Glomerular endothelial cell (primary cell): ENCODE measurements at places on chromosomes 16 and 17.

DNA sequence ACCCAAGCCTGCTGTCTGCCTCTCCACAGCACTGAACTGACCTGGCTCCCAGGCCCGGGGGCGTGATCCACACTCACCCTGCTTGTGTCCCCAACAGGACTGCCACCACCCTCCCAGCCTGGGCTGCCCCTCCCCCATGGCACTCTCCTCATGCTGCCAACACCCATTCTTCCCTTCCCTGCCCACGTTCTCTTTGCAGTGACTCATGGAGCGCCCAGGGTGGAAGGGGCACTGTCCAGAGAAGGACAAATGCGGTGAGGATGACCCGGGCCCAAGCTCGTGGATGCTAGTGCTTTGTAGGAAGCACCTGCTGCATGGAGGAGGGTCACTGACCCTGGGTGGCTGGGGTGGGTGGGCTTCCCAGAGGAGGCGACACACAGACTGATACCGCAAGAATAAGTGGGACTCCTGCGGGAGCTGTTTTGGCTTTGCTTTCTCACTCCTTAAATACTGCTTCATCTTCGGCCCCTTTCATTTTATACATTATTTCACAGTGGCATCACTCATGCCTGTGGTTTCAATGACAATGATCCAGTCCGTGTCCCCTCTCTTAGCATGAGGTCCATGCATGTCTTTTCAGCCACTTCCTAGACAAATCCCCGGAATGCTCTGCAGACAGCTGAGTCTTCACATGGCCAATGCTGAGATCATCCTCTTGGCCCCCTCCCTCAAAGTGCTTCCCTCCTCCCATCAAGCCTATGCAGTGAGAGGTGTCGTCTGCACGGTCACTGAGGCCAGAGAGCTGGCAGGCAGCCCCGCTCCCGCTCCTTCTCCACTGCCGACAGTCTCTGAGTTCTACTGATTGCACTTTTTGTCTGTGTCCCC lies 17.6 kb downstream of the CDK5R1 start:
- no peak for DNase-seq

- no peak for DNase-seq
Measured at GRCh38 chr17:34445101-34445500, 82.1 kb upstream of the CCL1 start.

DNA sequence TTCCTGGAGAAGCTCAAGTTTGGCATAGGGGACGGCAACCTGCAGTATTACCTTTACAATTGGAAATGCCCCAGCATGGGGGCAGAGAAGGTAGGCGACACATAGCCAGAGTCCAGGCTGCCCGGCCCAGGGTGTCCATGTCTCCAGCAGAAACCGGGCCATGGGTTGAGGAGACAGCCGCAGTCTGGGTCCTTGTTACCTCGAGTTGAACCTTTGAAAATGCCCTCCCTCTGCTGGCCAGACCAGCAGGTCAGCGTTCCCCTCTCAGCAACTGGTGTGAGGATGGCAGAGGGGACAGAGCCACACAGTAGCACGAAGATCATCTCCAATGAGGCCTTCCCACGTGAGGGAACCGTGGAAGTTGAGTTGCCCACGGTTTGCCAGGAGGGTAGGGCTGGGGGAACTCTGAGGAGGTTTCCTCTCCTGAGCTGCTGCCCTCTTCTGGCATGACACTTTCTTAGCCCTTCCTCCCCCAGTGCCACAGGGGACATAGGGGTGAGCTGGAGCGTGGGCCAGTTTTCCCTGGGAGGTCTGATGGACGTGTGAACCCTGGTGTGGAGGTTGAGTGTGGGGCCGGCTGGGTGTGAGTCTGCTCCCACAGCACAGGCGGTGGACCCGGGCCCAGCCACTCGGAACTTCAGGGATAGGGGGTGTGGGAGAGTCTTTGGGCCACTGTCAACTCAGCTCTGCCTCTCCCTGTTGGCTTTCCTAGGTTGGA lies 27.2 kb downstream of the PLCD3 start:
- DNase-seq: no peak

DNA sequence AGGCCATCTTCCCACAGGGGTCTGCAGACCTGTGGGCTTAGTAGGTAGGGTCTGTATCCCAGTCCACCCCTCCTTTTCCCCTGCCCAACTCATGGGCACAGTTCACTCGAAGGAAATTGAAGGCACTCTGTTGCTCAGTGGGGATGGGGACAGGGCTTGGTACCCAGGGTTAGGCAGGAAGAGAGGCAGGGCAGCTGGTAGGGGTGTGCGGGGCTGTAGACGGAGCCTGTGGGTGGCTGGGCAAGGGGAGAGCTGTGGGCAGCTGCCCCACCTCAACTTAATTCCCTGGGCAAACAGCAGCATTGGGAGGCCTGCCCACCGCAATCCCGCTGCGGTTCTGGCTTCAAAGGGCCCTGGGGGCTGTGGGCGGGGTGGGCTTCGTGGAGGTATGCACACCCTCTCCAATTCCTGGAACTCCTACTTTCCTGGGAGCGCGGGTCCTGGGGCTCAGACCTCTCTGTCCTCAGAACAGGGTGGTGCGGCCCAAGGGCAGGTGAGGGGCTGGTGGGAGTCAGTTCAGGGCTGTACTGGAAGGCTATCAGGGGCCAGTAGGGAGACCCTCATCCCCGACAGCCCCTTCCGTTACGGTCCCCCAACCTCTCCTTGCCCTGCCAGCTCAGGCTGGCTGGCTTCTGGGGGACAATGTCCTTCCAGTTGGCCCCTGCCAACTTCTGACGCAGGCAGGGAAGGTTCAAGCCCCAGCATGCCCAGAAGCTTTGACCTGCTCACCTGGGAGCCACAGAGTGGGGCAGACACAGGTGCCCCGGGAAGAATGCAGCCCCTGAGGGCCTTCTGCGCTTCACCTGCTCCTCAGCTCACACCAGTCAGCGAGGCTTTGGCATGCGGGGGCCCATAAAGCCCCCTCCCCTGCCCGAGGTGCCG lies 9.1 kb downstream of the FOXJ1 start:
- no peak for DNase-seq

DNA sequence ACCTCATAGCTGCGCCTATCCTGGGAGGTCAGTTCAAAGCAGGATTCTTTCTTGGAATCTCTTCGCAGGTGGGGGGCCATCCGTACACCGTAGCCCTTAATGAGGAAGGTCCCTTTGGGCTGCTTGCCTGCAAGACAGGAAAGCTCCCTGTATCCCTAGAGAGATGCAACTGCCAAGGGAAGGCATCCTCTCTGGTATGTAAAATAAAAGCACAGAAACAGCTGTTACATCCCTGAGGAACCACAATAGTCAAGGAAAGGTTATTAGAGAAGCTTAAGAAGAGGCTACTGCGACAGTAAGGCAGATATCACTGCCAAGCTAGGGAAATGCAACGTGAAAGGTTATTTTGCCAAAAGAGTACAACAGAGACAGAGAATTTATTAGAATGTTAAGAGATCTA lies 77.2 kb downstream of the SNX11 start:
- DNase-seq: no peak

DNA sequence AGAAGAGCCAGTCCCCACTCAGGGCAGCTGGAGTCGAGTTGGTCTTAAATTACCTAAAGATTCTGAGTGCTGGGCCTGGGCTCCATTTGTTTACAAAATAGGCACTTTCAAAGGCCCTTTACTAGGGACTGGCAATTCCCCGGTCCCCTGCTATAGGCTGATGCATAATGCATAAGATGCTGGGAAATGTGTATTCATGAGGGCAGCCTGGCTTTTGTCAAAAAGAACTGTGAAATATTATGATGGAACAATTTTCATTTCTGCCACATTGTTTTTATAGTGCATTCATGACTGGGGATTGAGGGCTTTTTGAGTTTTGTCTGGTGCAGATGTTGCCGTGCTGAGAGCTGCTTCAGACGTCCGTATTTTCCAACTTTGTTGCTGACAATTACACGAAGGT lies 617.0 kb upstream of the CDH5 start:
- DNase-seq: no peak

DNA sequence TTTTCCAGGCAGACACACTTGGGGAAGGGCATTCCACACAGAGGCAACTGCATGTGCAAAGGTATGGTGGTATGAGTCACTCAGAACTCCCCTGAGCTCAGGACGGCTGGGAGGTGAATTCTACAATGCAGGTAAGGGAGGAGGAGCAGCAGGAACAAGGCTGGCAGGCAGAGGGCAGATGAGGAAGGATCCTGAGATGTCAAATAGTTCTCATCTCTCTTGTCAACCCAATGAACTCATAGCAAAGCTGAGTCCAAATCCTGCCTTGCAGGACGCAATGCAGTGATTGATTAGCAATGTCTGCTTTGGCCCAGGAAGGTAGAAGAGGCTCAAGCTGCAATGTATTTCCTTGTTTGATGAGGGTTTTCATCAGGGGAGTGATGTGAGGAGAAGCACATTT lies 243.5 kb downstream of the XYLT1 start:
- no peak for DNase-seq

DNA sequence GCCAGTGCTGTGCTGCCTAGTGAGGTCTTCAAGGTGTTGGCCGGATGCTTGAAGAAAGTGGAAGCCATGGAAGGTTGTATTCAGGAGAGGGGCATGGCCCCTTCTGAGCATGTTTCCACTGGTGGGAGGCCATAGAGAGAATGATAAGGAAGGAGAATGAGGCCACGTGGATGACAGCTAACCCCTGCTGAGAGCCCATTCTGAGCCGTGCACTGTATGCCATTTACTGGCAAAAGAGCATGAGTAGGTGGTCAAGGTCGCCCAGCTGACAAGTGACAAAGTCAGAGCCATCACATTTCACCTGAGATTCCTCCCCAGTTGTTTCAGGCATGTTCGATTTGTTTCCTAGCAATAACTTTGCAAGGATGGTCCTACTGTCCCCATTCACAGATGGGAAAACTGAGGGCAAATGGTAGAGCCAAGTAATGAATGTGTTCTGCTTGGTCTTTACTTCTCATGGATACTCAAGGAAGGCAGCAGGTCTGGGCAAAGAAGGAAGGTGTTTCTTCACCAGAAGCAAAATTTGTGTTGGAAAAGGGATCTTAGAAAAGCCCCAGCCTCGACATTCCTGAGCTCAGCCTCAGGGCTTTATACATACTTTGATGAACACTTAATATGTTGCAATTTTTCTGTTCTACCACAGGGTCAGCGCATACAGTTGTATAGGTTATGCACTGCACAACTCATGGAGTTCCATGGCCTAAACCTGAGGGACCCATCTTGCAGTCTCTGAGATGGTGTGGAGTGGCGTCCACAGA lies 10.5 kb upstream of the NKD1 start:
- DNase-seq: no peak

DNA sequence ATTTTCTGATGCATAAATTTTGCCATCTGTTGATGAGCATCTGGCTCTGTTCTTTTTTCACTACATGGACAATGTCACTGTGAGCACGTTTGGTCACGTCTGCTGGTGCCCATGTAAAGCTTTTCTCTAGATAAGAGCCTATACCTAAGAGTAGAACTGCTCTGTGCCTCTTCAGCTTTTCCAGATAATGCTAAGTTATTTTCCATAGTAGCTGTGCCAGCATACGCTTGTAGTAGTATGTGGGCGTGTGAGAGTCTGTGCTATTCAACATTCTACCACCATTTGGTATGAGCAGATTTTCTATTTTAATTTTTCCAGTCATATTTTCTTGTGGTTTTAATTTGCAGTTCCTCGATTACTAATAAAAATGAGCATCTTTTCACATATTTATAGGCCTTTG lies 33.2 kb downstream of the VPS35L start:
- no peak for DNase-seq

GRCh38 chr17:17239832-17240231 lies 2.9 kb upstream of the FLCN start:
- no peak for DNase-seq

DNA sequence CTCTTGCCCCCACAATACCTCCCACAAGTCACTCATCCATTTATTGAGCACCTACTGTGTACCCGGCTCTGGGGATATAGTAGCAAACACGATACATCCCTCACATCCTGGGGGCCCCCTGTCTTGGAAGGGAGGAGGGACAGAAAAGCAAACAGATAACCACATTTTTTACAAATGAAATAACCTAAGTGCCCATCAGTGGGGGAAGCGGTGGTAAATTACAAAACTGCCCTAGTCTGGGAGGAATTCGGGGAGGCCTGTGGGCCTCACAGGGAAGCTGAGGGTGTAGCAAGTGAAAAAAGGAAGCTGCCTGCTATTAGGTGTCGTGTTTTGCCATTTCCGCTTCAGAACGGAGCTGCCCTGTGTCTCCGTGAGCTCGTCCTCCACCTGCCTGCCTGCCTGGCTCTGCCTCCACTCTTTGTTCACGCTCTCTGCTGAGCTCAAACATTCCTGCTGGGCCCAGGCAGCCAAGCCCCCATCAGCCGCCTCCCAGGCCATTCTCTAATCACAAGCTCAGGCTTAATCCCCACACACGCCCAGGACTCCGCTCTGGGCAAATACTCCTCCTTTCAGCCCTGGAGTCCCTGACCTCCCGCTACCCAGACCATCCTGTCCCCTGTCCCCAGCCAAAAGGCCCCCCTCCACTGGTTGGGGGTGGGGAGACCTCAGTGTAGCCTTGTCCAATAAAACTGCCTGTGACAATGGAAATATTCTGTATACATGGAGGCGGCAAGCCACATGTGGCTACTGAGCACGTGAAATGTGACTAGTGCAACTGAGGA lies 10.2 kb upstream of the SEC14L5 start:
- no peak for DNase-seq

GRCh38 chr16:57401943-57402640 lies 2.5 kb upstream of the CCL17 start:
- DNase-seq: no peak

DNA sequence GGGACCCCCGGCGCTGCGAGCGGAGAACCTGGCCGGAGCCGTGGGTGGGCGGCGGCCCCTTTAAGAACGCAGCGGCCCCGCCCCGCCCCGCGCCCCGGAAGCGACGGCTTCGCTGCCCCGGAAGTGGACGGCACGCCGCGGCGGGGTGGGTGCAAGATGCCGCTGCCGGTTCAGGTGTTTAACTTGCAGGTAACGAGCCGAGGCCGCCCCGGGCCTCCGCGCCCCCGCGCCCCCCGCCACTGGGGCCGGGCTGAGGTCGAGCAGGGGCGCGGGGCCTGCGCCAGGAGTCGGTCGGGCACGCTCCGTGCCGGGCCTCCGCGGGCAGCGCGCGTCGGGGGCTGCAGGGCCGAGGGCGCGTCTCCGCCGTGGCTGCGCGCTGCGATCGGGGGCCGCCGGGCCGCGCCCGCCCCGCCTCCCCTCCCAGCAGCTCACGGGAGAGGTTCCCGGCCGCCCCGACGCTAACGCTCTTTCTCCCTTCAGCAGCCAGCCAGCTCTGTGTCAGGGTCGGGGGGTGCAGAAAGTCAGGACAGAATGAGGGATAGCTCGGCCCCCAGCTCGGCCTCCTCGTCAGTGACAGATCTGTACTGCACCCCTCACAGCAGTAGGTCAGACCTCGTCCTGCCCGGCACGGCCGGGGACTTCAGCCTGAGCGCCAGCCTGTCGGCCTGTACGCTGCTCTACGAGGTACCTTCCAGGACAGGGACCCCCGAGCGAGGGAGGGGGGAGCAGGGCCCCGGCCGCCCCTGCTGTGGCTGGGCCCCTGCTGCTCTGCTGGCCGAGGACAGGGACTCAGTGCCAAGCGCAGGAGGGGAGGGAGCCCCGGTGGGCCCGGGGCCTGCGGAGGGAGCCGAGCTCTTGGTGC lies at the start of the genes GPS1 and RFNG:
TSS of gene GPS1 (plus strand) at position 123 of the 862 bp plus-strand sequence. CDS start at position 157, 34 bp downstream.
TSS of gene RFNG (minus strand) at position 36 of the 862 bp plus-strand sequence. CDS start 45 bp downstream, outside the sequence.
- no peak for DNase-seq

DNA sequence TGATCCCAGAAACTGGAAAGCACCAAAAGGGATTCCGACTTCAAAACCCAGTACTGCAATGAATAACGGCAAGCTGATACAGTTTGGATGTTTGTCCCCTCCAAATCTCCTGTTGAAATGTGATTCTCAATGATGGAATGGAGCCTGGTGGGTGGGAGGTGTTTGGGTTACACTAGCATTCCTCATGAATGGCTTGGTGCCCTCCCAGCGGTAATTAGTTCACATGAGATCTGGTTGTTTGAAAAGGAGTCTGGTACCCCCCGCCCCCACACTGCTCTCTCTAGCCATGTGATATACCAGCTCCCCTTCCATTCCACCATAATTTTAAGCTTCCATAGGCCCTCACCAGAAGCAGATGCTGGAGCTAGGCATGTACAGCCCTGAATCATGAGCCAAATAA lies 40.1 kb downstream of the RANBP10 start:
- no peak for DNase-seq

GRCh38 chr17:43342589-43342890 lies 56.3 kb upstream of the ARL4D start:
- DNase-seq: no peak
